ENCODE measurements at places on chromosomes 12 and 14.

DNA sequence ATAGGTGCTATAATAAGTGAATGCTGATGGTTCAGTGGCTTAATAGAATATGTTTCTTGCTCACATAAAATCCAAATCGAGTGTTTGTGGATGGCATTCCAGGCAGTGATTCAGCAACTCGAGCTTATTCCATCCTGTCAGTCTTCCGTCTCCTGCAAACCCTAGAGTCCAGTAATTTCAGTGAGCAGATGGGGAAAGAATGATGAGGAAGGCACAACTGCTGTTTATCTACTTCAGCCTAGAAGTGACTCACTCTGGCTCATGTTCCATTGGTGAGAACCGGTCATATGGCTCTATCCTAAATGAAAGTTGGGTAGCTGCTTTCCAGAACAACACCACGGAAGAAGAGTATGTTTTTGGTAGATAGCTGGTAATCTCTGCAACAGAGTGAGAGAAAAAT, 421.8 kb upstream of the PDE3A start:
- no peak for DNase-seq

DNA sequence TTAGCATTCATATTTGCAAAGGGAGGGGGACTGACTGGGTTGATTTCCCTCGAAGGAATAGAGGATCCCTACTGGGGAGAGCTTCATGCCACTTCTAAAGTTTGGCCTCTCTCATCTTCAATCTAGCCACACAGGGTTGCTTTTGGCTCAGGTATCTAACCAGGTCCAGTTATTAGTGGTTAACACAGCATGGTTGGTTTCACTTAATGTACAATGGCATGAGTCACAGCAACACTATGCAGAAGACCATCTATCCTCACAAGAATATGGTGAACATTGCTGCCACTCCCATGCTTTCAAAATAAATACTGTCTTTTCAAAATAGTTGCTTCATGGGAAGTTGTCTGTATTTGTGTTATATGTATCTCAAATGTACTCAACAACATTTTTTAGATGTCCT, 6.6 kb upstream of the RAB3IP start:
- no peak for DNase-seq

- no peak for DNase-seq
These were observed 52.6 kb upstream of the NID2 start for GRCh38 chr14:52121441-52121840.

- no peak for DNase-seq
These were observed 154.8 kb upstream of the PRKD1 start for GRCh38 chr14:30082486-30082885.

GRCh38 chr12:47848853-47849252, 29.1 kb upstream of the HDAC7 start:
- no peak for DNase-seq

DNA sequence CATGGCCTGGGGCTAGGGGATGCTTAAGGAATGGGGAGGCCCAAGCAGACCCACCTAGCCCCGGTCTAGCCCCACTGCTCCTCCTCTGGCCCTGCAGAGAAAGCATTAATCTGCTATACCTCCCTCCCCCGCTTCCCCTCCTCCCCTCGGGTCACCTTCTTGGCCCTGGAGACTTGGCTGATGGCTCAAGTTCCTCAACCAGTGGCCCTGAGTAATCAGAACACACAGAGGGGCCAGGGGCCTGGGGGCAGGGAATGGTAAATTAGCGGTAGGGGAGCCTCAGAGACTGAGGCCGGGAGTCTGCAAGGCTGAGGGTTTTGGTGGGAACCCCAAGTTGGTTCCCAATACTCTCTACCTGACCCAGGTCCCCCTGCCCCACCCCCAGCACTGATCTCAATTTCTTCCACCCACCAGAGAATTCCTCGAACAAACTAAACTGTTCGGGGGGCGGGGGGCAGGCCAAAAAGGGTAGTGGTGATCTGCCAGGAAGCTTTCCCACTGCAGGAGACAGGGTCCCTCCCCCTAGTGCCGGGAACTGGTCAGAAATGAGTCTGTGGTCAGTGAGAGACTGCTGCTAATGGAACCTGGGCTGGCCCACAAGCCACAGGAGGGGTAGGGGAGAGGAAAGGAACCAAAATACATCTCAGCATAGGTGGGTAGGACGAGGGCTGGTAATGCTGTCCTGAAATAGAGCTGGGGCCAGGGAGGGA, 12.8 kb upstream of the SMARCD1 start:
- DNase-seq = no peak

DNA sequence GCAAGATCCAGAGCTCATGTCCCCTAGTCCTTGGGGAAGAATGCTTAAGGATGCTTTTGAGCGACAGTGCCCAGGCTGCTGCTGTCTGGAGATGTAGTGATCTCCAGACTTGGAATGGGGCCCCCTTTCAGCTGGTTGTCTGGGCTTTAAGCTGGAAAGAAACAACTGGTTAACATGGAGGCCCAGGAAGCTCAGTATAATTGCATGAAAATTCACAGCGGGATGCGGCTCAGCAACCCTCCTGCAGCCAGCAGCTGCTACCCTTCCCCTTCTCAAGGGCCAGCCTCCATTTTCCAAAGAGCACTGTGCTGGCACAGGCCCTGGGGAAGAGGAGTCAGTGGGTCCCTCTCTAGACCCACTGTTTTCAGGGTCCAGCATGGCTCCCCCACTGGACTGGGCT, 26.3 kb downstream of the RAB35 start:
- no peak for DNase-seq

DNA sequence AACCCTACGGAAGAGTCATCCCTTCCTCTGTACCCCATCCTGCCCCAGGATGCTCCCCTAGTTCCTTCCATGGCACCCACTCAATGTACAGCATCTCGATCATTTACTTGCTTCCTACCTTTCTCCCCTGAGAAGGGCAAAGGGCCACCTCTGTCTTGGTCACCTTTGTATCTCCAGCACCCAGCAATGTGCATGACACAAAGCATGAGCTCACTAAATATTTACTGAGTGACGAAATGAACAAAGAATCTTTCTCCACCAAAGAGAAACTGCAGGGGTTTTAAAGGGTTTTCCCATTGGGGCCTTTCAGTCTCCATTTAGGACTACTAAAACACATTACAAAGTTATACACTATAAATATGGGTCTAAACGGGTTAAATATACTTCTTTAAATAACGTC, 30.6 kb downstream of the ATG14 start:
- no peak for DNase-seq

DNA sequence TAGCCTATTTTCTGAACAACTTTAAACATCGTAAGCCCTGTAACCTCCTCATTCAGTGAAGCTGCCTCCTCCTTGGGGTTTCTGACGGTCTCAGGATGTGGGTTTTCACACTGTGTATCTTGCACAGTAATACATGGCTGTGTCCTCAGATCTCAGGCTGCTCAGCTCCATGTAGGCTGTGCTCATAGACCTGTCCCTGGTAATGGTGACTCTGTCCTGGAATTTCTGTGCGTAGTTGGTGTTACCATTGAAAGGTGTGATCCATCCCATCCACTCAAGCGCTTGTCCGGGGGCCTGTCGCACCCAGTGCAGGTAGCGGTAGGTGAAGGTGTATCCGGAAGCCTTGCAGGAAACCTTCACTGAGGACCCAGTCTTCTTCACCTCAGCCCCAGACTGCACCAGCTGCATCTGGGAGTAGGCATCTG, 980.5 kb downstream of the TMEM121 start:
- peak; percentile 15 for DNase-seq

- DNase-seq = no peak
These were observed 252.1 kb upstream of the NAV3 start for GRCh38 chr12:77578466-77579220.

GRCh38 chr12:114659084-114659483, 24.9 kb downstream of the TBX3 start:
- no peak for DNase-seq

GRCh38 chr14:81452341-81453133, 52.4 kb upstream of the STON2 start:
- DNase-seq = no peak

All from stimulated activated CD4-positive, alpha-beta T cell treated with anti-CD3 and anti-CD28 coated beads, TNF-alpha, amount 100 ng/mL, for 1 hour (primary cell).